ENCODE measurements at places on chromosomes 5 and 9. TPM values are rescaled to one million over a fixed set of nuclear protein-coding genes. Genes with fewer than 3 reads are reported as not detected.

The MYMK gene
- total RNA-seq = not detected

The MVB12B gene
- total RNA-seq = 3.2 TPM

The PPIC gene
- 139 TPM for total RNA-seq

The TRIM52 gene
- 2.2 TPM for total RNA-seq

The PLPP6 gene
- 9.1 TPM for total RNA-seq

The CTXN3 gene
- not detected for total RNA-seq

The CCDC183 gene
- total RNA-seq = not detected

The UBE2QL1 gene
- total RNA-seq = 0.02 TPM

The GALT gene
- total RNA-seq = 20.9 TPM

The ECSCR gene
- total RNA-seq = 1.5 TPM
